ENCODE measurements at places on chromosomes 3 and 15.

- DNase-seq: no peak
These were observed 385.3 kb downstream of the PDCD6IP start for GRCh38 chr3:34183611-34184340.

DNA sequence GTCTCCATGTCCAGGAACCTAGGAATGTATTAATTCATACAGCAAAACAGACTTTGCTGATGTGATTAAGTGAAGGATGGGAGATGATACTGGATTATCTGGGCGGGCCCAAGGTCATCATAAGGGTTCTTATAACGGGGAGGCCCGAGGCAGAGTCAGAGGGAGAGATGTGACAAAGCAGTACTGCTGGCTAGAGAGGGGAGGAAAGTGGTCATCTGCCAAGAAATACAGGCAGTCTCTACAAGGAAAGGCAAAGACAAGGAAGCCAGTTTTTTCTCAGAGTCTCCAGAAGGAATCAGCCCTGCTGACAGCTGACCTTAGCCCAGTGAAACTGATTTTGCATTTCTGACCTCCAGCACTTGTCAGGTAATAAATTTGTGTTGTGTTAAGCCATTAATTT lies 66.2 kb upstream of the CORO2B start:
- DNase-seq: no peak

GRCh38 chr3:115790759-115791158 lies 167.4 kb downstream of the GAP43 start:
- DNase-seq: peak; percentile 9

- DNase-seq: no peak
These were observed 50.2 kb upstream of the NSMCE3 start for GRCh38 chr15:29319823-29320222.

- DNase-seq: no peak
These were observed 28.8 kb upstream of the TRIM59 start for GRCh38 chr3:160478338-160478737.

DNA sequence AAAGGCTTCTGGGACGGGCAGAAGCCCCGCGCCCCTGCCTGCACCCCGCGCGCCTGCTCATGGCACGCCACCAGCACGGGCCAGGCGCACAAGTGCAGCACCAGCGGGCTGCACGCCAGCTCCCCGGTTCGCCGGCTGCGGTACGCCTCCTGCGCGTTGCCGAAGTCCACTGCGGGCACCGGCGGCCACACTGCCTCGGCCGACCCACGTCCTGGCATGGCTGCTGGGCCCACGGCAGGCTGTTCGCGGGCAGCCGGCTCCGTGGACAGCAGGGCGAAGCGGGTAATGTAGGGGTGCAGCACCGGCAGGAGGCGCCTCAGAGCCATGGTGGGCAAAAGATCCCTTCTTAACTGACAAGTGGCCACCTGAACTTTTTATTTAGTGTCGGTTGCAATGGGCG lies 34.8 kb downstream of the MCCC1 start:
- no peak for DNase-seq

GRCh38 chr3:157111518-157111917 lies 48.4 kb downstream of the CCNL1 start:
- DNase-seq: no peak

GRCh38 chr3:55823001-55823400 lies 335.9 kb upstream of the WNT5A start:
- no peak for DNase-seq

- DNase-seq: no peak
These were observed 162.2 kb downstream of the APBA2 start for GRCh38 chr15:29048011-29048410.

- DNase-seq: no peak
These were observed 7.2 kb upstream of the CRYGS start for GRCh38 chr3:186551387-186551786.

GRCh38 chr15:63155486-63155885 lies 1.8 kb downstream of the RPS27L start:
- DNase-seq: no peak

- no peak for DNase-seq
These were observed 175.4 kb downstream of the EBLN2 start for GRCh38 chr3:73236867-73237266.

- no peak for DNase-seq
These were observed 181.6 kb upstream of the RBMS3 start for GRCh38 chr3:29099296-29099695.

- no peak for DNase-seq
These were observed 123.1 kb downstream of the CHCHD6 start for GRCh38 chr3:126827121-126827520.

- DNase-seq: no peak
These were observed 277.2 kb downstream of the CHST2 start for GRCh38 chr3:143396790-143397189.

- no peak for DNase-seq
These were observed 6.1 kb downstream of the SKOR1 start for GRCh38 chr15:67831363-67831762.

- no peak for DNase-seq
These were observed 138.0 kb downstream of the OPA1 start for GRCh38 chr3:193730976-193731375.

- DNase-seq: no peak
These were observed 39.5 kb upstream of the SCAANT1 start for GRCh38 chr3:63951492-63952247.

DNA sequence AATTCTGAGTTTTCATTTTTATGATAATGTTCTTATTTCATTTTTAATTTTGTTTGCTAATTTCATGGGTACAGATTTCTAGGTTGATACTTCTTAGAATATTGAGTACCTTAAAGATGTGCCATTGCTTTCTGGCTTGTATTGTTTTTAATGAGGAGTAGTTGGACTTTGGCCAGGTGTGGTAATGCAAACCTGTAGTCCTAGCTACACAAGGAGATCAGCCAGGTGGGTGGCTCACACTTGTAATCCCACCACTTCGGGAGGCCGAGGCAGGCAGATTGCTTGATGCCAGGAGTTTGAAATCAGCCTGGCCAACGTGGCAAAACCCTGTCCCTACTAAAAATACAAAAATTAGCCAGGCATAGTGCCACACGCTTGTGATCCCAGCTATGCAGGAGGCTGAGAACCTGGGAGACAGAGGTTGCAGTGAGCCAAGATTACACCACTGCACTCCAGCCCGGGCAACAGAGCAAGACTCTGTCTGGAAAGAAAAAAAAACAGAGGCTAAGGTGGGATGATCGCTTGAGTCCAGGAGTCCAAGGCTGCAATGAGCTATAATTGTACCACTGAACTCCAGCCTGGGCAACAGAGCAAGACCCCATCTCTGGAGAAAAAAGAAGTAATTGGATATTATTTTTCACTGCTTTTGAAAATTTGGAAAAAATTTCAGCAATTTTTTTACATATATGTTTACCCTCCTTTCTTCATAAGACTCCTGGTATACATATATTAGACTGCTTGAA lies 198.0 kb downstream of the ALCAM start:
- no peak for DNase-seq

- no peak for DNase-seq
These were observed 688 bp upstream of the OXSM start for GRCh38 chr3:25789209-25789595.

DNA sequence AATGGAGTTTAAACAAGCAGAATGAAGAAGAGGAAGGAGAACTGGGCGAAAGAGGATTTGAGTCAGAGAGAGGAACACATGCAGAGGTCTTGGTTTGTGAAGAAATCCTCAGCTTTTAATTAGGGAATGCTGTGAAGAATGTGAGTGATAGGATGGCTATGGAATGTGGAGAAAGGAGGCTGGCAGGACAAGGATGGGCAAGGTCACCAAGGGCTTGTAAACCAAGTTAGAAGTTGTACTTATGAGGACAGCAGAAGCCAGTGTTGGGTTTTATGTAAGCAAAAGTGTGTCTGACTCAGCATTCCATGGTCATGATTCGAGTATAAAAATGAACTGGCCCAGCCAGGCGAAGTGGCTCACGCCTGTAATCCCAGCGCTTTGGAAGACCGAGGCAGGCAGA lies 60.0 kb upstream of the IL12A start:
- DNase-seq: no peak

- no peak for DNase-seq
These were observed 154.9 kb downstream of the ECT2 start for GRCh38 chr3:172905451-172905850.
